Stimulated activated CD8-positive, alpha-beta memory T cell treated with anti-CD3 and anti-CD28 coated beads, Interleukin-4, amount 100 ng/mL, for 1 hour (primary cell): ENCODE measurements at places on chromosomes 2 and 18.

DNA sequence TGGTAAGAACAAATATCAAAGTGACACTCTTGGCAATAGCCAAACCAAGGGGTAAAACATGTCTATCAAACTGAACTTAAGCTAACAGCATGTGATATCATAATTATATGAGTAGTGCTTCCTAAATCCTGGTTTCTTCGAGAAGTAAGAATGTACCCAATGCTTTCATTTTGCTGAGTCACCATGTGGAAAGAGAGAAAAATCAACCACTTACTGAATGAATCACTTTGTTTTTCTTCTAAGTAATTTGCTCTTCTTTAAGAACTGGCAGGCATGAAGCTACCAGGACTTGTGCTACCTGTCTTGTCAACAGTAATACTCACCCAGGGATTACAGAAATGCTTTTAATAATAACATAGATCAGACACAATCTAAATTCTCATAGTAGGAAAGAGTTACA, 19.0 kb upstream of the DUSP19 start:
- DNase-seq: no peak

DNA sequence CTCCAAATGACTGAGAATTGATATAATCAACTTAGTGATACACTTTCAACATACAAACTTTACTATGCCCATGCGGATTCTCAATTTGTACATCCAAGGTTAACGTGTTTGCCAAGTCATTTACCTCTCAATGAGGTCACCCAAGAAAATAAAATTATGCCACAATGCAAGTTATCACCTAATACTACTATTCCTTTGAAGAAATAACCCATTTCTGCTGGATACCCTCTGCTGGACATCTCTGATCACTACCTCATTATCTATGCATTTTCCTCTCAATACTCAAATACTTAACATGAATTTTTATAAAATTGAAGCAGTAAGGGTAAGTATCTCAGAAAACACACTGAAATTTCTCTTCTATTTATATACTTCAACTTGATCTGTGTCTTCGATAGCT, 12.7 kb downstream of the HNRNPLL start:
- DNase-seq: no peak

GRCh38 chr18:77461062-77461688, 211.5 kb downstream of the GALR1 start:
- no peak for DNase-seq

- DNase-seq: no peak
These were observed at the start of gene GREB1 for GRCh38 chr2:11533278-11534070. GREB1 (plus strand) TSS chr2:11534045; CDS start chr2:11556615, 22,570 bp downstream.

GRCh38 chr18:37487400-37487867, 78.2 kb downstream of the CELF4 start:
- DNase-seq: no peak

DNA sequence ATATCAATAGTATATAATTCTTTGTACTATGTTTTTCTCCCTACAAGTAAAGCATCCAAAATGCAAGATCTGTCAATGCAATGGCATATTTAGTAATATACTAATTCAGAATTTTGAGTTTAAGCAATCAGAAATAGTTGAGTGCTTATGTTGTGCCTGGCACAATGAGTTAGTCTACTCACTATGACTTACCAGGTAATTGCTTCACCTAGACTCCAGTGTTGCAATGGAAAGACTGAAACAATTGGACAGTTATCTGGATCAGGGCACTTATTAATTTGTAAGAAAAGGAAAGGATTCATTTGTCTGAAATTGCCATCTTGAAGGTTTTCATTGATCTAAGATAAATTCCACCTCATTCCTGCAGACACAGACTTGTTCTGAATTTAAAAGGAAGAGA, 97.6 kb upstream of the TCF4 start:
- no peak for DNase-seq

GRCh38 chr2:114424699-114425098, 17.7 kb upstream of the DPP10 start:
- no peak for DNase-seq

DNA sequence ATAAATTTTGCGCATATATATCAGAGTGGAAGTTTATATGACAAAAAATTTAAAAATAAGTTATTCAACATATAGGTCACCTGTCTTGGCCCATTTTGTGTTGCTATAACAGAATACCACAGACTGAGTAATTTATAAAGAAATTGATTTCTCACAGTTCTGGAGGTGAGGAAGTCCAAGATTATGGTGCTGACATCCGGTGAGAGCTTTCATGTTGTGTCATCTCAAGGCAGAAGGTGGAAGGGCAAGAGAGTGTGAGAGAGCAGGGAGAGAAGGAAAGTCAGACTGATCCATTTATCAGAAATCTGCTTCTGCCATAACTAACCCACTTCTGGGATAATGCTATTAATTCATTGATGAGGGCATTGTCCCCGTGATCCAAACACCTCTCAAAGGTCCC, 9.0 kb upstream of the FEZ2 start:
- DNase-seq: no peak

GRCh38 chr2:223554923-223555322, 47.2 kb downstream of the SCG2 start:
- DNase-seq: no peak
